ENCODE measurements at places on chromosomes 5 and 9.

DNA sequence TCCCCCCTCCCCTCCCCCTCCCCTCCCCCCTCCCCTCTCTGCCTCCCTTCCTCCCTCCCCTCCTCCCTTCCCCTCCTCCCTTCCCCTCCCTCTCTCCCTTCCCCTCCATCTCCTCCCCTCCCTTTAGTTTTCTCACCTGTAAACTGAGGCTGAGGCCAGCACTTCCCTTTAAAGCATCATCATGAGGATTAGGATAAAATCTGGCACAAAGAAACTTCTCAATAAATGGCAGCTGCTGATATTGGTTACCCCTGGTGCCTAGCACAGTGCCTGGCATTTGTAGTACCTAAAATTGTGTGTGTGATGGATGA lies 41.9 kb downstream of the RAI14 start:
- no peak for DNase-seq

GRCh38 chr5:113809626-113810025 lies 296.1 kb downstream of the YTHDC2 start:
- no peak for DNase-seq

GRCh38 chr5:1031306-1031959 lies 22.8 kb downstream of the NKD2 start:
- no peak for DNase-seq

GRCh38 chr9:117293206-117294114 lies 121.4 kb downstream of the ASTN2 start:
- DNase-seq: no peak

DNA sequence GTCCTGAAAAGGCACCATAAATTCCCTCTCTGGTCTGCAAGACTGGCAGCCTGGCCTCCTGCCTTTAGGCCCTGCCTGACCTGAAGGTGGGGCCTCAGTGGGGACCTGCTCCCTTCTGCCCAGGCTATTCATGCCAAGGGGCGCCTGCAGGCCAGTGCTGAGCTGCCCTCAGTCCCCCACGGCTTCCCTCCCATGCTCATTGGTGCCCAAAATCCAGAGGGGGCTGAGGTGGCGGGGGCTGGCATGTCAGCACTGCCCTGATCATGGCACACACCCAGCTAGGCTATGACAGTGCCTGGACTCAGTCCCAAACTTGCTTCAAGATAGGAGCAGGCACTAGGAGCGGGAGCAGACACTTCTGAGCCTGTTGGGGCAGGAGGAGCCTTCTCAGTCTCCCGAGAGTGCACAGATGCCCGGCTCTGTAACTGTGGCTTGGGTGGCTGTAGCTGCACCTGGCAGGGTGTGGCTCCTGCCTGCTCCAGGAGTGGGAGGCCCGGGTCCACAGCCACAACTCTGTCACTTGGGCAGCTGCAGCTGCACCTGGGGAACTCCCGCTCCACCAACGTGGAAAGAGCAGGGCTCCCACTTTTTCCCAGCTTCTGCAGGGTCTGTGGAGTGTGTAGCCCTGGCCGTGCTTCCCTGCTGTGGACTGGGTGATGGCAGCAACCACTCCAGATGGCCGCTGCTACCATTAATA lies 49.0 kb downstream of the NDUFAF2 start:
- no peak for DNase-seq

- no peak for DNase-seq
Observed at GRCh38 chr9:30628915-30629567, 1755.4 kb upstream of the ACO1 start.

DNA sequence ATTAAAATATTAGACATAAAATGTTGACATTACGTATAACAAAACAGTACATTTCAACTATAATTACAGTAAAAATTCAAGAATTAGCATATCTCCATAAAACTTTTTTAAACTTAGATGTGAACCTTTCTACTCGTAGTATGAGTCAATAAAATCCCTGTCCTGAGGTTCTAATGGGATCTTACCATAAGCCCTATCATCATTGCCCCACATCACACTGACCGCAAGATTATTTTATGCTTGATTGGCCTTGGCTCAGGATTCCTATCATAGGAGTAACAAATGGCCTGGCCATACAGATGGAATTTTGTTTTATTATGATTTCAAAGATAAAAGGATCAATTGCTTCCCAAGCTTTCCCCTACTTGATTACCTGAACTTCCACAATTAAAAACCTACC lies 238.3 kb downstream of the MEF2C start:
- DNase-seq: no peak

DNA sequence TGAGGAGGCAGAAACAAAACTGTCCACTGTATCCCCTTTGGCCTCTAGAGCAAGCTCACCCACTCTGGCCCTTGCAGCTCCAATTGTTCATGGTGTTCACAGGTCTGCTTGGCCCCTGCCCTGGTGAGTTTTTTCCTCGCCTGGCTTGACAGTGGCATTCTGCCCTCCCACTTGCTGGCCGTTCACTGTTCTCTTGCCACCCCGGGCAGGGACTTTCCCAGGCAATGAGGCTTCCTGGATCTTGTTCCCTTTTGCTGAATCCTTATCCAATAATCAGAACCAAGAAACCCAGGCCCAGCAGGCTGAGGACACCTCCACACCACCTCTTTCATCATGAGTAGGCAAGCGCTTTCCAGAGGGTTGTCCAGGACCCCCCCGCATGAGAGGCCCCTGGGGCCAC lies 31.2 kb downstream of the ZNF618 start:
- DNase-seq: no peak

DNA sequence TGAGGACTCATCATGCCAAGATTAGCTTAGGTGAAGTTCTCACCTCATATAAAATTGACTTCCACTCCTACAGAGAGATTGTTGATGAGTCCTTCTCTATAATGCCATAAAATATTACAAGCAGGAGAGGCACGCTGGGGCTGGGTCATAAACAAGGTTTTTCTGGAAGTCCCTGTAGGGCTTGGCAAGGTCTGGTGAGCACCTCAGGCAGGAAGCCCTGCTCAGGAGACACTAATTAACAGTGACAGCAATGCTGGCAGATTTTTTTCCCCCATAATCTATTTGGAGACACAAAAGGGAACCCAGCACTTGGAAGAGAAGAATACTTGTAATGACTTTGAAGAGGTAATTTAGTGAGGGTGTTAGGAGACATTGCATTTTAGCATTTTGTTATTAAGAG lies 118.7 kb downstream of the DIRAS2 start:
- no peak for DNase-seq

DNA sequence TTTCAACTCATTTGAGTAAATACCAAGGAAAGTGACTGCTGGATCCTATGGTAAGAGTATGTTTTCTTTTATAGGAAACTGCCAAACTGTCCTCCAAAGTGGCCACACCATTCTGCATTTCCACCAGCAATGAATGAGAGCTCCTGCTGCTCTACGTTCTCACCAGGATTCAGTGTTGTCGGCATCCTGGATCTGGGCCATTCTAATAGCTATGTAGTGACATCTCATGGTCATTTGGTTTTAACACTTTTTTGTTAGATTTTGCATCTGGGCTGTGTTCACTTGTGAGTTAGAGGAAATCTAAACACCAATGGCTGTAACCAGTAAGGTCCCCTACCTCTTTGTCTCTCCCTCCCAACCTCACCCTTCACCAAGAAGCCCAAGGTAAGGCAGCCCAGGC lies 115.9 kb downstream of the ATPSCKMT start:
- DNase-seq: no peak
